Activated CD4-positive, alpha-beta T cell treated with anti-CD3 and anti-CD28 coated beads, Interleukin-2, amount 10 ng/mL, durations not matched to agents 7 days and 5 days (primary cell): ENCODE measurements at places on chromosomes 6 and 20. TPM values are rescaled to one million over a fixed set of nuclear protein-coding genes. Genes with fewer than 3 reads are reported as not detected.

The SLC17A9 gene
- 11.6 TPM for total RNA-seq

The COL12A1 gene
- not detected for total RNA-seq

- H3K27me3 ChIP-seq = peaks cover 3% of the 10 kb centered on the region
- H3K4me1 ChIP-seq = peaks cover 8% of the 10 kb centered on the region
- no peak overlapping the region for H3K4me3 ChIP-seq
- no peak overlapping the region for H3K27ac ChIP-seq
These were observed 4.9 kb upstream of the GINS1 start for GRCh38 chr20:25402583-25402982.

DNA sequence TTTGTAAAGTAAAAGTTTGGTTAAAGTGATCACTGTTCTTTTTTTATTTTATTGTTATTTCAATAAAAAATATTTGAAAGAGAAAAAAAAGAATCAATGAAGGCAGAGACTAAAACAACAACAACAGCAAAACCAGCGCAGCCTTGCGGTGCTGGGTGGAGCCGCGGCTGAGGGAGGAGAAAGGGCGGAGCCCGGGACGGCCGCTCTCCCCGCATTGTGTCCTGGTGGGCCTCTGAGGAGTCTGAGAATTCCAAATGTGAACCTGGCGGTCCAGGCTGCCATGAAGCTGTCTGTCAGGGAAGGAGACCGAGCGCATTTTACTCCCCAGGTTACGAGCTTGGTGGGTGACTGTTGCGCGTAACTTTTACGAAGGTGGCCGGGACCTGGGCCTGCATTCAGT lies 43.2 kb downstream of the TMEM242 start:
- no peak overlapping the region for H3K4me3 ChIP-seq
- no peaks in the 10 kb centered on the region for H3K36me3 ChIP-seq
- H3K27me3 ChIP-seq = no peaks in the 10 kb centered on the region
- H3K27ac ChIP-seq = no peak overlapping the region

DNA sequence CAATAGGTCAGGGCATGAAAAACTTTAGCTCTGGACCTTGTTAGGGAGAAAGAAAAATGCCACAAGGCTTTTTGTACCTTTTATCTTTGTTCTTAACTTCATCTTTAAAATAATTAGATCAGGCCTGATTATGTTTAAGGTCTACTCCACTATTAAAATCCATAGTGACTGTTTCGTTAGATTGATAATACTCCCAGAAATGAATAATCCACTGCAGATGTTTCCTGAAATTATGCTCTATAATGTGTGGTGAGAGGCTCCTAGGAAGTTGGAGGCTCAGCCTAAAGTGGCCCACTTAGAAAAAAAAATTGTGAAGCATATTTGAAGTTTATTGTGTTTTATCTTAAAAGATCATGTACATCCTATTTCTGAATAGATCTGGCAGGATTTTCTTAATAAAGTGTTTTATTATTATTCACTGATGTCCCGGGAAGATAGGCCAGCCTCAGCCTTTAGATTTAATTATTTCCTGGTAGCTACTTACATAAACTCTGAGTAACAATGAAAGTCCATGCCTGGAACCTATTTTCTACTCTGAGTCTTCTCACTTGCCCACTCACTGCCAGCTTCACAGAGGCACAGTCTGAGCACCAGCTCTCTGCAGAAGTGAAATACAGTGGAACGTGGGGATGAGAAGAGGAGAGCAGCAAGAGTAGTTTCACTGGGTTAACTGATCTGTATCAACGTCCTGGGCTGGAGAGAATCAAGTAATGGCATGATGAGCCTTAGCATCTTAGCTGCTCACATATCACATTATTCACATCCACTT lies 126.8 kb upstream of the TMEM170B start:
- H3K27me3 ChIP-seq = peaks cover 5% of the 10 kb centered on the region
- peaks cover 39% of the 10 kb centered on the region for H3K4me1 ChIP-seq
- H3K27ac ChIP-seq = no peak overlapping the region
- H3K4me3 ChIP-seq = no peak overlapping the region
- no peak for DNase-seq
- H3K36me3 ChIP-seq = peaks cover 6% of the 10 kb centered on the region

GRCh38 chr20:48364688-48365421 lies 462.9 kb downstream of the PREX1 start:
- no peak overlapping the region for H3K4me3 ChIP-seq
- no peak for DNase-seq
- H3K36me3 ChIP-seq = no peaks in the 10 kb centered on the region
- no peaks in the 10 kb centered on the region for H3K27me3 ChIP-seq
- no peak overlapping the region for H3K27ac ChIP-seq

DNA sequence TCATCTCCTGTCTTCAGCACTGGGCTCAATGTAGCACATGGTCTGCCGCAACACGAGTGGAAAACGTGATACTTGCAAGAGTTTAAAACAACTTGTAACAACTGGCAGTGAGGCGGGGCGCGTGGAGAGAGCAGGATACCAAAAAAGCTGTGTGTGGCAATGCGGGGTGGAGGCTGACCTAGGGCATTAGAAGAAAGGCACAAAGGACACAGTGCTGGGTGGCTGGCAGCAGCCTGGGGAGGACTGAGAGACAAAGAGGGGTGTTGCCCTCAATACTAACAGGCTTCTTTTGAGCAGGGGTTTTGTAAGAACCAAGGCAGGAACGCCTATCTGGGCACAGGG lies 1.5 kb upstream of the GFOD1 start:
- H3K27ac ChIP-seq = no peak overlapping the region
- H3K36me3 ChIP-seq = no peaks in the 10 kb centered on the region
- H3K4me1 ChIP-seq = peaks cover 40% of the 10 kb centered on the region

The UST gene
- total RNA-seq = 0.50 TPM

DNA sequence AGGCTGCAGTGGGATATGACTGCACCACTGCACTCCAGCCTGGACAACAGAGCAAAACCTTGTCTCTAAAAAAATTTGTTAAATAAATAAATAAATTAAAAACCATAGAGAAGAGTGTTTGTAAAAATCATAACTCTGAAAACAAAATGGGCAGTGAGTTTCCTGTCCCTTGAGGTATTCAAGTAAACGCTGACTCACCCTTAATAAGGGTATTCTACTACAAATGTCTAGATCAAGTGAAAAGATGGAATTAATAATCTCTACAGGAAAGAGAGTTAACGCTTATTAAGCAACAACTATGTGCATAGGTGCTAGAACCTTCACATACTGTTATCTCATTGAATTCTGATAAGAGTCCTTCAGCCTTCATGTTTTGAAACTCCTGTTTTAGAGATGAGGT lies 19.9 kb upstream of the MBOAT1 start:
- peaks cover 2% of the 10 kb centered on the region for H3K27me3 ChIP-seq
- H3K27ac ChIP-seq = no peak overlapping the region
- no peak for DNase-seq
- no peaks in the 10 kb centered on the region for H3K36me3 ChIP-seq
- peaks cover 7% of the 10 kb centered on the region for H3K4me1 ChIP-seq

DNA sequence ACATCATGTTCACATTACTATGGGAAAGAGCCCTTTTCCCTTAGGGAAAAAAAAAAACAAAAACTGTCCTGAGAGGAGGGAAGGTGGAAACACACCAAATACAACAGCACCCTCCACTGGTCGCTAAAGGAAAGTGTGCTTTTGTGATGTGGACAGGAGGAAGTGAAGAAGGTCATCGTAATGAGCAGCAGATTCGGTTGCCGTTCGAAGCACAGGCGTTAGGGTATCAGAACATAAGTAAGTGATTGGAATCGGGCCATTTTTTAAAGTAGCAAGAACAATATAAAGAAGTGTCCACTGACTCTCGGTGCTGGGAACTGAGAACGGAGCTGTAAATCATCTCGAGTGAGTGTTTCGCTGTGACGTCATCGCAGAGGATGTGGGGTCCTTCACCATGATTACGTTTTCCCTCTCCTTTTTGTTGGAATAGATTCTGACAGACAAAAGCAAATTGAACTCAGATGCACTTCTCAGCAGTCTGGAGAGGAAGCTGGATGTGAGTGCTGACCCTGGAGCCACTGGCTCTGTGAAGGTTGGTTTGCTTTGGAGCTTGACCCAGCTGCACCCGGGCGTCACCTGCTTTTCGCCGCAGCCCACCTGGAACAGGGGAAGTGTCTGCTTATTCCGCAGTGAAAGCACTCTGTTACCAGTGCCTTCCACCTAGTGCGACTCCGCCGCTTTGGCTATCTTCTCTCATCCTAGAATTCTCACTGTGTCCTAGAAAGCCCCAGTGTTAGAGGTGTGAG lies 203.6 kb upstream of the GMDS start:
- H3K27me3 ChIP-seq = peaks cover 11% of the 10 kb centered on the region
- no peak overlapping the region for H3K27ac ChIP-seq
- DNase-seq = peak; percentile 16
- peaks cover 6% of the 10 kb centered on the region for H3K4me1 ChIP-seq
- no peaks in the 10 kb centered on the region for H3K36me3 ChIP-seq
- H3K4me3 ChIP-seq = no peak overlapping the region

DNA sequence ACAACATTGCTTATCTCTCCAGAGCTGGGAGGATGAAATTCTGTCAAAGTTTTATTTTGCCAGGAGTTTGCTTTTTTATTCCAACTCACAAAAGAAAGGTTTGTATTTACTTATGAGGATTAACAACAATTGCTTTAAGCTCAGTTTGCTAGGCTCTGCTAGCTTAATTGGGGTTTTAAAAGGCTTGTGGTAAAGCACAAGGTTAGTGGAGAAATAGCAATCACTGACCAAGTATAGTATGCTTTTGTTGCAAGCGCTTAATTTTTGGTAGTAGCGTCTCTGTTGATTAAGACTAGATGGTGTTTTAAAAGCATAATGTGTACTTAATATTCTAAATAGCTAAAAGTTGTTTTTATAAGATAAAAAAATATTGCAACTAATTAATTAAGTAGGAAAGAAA lies 45.7 kb downstream of the TINAG start:
- H3K27me3 ChIP-seq = no peaks in the 10 kb centered on the region
- H3K4me1 ChIP-seq = no peaks in the 10 kb centered on the region
- H3K4me3 ChIP-seq = no peak overlapping the region
- H3K27ac ChIP-seq = no peak overlapping the region
- H3K36me3 ChIP-seq = no peaks in the 10 kb centered on the region

DNA sequence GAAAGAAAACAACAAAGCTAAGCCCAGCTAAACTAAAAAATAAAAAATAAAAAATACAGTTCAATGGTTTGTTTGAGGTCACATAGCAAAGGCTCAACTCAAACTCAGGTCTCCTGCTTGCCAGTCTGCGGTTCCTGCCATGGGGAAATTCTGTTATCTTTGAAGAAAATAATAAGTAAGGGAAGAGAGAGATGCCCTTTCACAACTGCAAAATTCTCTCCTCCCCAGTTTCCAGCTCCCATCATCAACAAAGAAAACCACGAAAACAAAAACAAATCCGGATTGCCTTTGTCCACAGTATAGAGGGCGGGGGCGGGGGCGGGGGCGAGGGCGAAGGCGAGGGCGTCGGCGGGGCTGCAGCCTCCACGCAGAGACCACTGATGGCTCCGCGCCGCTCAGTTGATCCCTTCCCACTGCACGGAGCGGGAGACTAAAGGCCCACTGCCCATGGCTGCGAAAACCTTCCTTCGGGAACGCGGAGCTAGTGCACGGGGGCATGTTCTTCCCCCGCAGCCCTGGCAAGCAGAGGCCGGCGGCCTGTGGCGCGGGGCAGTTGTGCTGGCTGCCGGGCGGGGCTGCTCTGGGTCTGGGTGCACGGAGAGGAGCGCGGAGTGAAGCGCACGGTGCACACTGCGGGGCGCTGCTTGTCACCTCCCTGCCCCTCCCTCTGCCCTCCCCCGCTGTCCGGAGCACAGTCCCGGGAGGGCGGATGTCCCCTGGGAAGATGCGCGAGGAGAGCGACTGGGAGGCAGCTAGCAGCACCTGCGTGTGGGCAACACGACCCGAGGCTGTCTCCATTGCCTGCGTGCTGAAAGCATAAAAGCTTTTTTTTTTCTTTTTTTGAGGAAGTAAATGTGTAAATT lies 54.1 kb upstream of the TPD52L1 start:
- peaks cover 7% of the 10 kb centered on the region for H3K4me1 ChIP-seq
- DNase-seq = peak; percentile 9
- H3K4me3 ChIP-seq = peak overlapping the region; percentile 61
- no peaks in the 10 kb centered on the region for H3K36me3 ChIP-seq
- H3K27me3 ChIP-seq = peaks cover 19% of the 10 kb centered on the region

DNA sequence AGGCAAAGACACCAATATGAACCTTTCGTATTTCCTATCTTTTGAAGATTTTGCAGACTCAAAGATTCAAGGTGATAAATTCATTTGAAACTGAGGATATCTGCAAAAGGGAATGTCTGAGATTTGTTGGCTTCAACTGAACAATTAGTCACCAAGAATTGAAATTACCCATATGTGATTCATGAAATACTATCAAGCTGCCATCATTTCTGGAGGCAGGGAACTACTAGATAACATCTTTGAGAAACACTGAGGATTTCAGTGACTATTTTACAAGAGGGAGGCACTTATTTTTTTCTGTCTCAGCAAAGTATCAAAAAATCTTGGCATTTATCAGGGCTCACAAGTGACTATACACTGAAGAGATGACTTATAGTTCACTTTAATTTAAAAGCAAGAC lies 39.8 kb upstream of the MMS22L start:
- no peak overlapping the region for H3K4me3 ChIP-seq
- peaks cover 6% of the 10 kb centered on the region for H3K27me3 ChIP-seq
- no peaks in the 10 kb centered on the region for H3K36me3 ChIP-seq
- no peak overlapping the region for H3K27ac ChIP-seq
- DNase-seq = no peak
- H3K4me1 ChIP-seq = no peaks in the 10 kb centered on the region

The UBE2C gene
- 232 TPM for total RNA-seq

DNA sequence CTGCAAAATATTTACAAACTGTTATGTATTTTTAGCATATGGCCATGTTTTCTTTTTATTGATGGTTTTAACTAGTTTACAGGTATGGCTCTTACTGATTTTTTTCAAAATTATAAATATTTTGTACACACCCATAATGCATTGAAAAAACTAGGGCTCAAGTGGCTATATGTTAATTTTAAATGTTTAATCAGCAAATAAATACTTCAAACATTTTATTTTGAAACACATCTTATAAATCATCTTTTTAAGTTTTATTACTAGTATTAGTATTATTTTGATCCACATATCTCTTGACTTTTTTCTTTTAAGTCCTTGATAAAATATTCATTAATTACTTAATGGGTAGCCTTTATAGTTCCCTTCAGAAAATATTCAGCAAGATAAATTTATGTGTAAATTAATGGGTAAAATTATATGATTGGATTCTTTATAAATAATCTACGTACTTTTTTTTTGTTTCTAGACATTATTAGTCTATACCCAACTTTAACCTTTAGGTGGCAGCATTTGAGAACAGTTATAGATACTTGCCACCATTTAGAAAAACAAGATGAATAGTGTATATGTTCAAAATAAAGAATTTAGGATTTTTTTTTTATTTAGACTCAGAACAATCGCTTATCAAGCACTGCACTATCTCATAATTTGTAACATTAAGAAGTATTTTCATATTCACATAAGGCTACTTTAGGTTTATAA lies 241.9 kb downstream of the ADGRB3 start:
- H3K4me3 ChIP-seq = no peak overlapping the region
- no peaks in the 10 kb centered on the region for H3K4me1 ChIP-seq
- no peaks in the 10 kb centered on the region for H3K36me3 ChIP-seq
- H3K27me3 ChIP-seq = no peaks in the 10 kb centered on the region
- H3K27ac ChIP-seq = no peak overlapping the region

DNA sequence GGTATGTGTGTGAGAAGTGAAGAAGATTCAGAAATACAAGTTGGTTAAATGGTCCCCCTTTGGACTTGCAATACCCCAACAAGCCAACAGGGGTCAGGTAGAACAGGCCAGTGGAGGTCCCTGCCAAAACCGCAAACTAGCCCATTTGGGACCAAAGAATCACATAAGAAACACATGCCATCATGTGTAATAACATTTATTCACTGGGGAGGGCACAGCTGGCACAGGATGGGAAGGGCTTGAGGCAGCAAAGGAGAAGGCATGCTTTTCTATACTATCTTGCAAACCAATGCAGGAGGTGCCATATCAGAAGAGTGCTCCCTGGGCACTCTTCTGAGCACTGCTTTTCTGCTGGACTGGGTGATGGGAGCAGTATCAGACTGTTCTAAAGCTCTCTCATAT lies 116.1 kb upstream of the TRAF3IP2 start:
- H3K27ac ChIP-seq = peak overlapping the region; percentile 54
- peak; percentile 46 for DNase-seq
- no peak overlapping the region for H3K4me3 ChIP-seq
- peaks cover 63% of the 10 kb centered on the region for H3K4me1 ChIP-seq
